ENCODE measurements at places on chromosomes 2 and 18.

- DNase-seq = no peak
Measured at GRCh38 chr2:25482341-25482740, 140.6 kb upstream of the DNMT3A start.

GRCh38 chr18:55634545-55634944, 46.6 kb upstream of the TCF4 start:
- DNase-seq = no peak

DNA sequence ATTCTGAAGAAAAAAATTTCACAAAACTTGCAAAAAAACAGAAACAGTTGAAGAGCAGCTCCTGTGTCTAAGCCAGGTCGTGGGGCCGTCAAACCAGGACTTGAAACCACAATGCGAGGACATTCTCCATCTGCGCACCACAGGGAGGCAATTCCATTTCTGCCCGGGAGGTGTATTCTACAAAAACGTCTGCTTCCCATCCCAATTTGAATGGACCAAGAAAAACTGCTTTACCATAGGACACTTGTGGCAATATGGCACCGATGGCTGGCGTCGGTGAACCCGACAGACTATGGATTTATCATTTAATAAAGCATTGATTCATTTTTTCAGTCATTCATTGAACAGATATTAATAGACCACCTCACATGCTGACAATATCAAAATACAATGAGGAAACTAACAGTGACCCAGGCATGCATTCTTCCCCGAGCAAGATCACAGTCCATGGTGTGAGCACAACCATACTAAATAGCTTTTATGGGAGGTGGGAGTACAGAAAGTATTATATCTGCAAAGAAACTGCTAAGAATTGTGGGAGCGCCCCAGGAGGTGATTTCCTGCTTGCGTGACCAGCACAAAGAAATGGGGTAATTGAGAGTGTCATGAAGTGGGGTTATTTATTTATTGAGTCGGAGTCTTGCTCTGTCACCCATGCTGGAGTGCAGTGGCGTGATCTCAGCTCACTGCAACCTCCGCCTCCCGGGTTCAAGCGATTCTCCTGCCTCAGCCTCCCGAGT, 10.5 kb upstream of the ZAP70 start:
- DNase-seq = no peak

- DNase-seq = no peak
Measured at GRCh38 chr2:205994344-205994743, 91.6 kb downstream of the INO80D start.

GRCh38 chr2:204069804-204070203, 133.2 kb downstream of the ICOS start:
- DNase-seq = no peak

DNA sequence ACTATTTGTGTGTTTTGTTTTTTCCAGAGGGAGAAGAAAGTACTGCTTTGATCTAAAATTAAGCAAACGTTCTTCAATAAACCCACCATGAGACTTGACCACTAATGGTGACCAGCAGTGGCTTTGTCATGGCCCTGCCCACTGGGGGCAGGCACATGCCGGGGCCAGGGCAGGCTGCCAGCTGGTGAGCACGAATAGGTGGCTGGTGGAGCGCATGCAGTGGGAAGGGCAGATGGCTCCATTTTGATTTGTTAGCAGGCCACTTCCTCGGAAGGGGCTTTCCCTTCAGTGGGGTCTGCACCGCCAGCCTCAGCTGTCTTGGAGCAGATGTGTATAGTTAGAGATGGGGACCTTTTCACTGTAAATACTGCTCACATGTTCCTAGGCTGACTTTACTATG, 277.1 kb downstream of the SOX11 start:
- no peak for DNase-seq

DNA sequence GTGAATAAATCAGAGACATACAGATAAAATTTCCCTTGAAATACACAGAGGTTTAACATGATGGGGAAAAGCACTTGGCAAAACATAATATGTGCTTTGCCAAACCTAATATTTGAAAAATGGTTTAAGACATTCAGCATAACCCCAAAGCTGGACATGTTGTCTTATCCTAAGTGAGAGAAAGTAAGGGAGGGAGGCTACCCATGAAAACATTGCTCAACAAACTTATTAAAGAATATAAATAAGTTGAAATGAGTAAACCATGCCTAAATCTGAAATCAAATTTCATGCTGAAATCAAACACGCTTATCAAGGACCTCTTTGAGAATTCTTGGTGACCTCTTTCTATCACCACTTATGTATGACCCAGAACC, 81.2 kb downstream of the ARHGAP15 start:
- no peak for DNase-seq

DNA sequence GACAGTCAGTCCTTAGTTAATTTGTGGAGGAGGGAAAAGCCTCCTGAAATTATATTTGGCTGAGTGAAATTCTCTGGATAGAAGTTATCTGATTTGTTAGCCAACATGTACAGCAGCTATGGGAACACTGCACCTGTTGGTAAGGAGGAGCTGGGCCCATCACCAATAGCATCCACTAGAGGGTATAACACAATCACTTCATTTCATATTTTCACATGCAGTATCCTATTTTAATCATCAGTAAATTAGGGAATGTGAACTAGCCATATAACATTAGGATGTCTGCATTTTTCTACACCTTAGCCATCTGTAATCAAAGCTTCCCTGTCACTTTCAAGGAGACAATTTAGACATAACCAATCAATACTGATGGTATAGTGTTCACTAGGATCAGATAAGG, 818.4 kb upstream of the CDH2 start:
- DNase-seq = no peak

DNA sequence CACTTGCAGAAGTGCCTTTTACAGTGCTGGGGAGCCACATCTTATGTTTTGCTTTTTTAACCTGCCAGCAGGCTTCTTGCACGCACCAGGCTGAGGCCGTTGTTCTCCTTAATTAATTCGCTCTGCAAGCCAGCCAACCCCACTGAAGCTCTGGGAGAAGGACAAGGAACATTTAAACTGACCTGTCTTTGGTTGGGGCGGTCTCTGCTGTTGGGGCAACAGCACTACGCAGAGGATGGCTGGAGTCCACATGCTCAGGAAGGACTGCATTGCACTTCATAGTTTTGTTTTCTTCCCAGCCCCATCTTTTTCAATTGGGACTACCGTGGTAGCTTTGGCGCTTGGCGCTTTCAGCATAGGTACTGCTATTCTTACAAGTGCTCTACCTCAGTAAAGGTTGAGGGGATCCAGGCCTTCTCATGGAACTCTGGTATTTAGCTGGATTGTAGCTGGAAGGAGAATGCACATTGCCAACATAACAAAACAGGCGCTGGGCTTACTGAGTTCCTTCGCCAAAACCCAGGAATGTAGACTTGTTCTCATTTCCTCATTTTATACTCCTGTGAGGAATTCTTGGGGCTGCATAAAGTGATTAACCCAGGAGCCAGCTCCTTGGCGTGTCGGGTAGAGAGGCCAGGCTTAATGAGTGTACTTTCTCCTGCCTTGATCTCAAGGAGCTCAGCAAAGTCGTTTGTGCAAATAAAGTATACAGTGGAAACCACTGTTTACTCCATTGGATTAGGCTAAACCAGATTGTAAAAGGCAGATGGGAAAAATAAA, 146.2 kb downstream of the PRKCE start:
- no peak for DNase-seq

- no peak for DNase-seq
Measured at GRCh38 chr2:123597988-123598387, 427.1 kb upstream of the CNTNAP5 start.

- DNase-seq = no peak
Measured at GRCh38 chr2:158963071-158963470, 5.4 kb upstream of the TANC1 start.

- no peak for DNase-seq
Measured at GRCh38 chr2:182078988-182079602, 93.4 kb downstream of the PPP1R1C start.

DNA sequence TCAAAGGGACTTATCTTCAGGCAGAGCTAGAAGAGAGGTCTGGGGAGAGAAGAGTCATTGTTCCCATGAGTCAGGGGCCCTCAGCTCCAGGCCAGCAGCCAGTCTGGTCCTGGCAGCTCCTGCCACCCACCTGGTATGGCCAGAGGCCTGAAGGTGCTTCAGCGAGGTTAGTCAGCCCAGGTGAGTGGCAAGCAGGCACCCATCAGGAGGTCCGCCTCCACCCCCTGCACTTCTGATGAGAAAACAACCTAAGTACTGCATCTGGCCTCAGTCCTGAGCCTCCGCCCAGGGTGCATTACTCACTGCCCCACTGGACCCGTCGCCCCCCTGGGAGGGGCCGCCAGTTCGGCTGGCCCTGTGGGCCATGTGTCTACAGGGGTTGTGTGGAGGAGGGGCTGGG, 130.2 kb downstream of the INHBB start:
- DNase-seq = no peak

DNA sequence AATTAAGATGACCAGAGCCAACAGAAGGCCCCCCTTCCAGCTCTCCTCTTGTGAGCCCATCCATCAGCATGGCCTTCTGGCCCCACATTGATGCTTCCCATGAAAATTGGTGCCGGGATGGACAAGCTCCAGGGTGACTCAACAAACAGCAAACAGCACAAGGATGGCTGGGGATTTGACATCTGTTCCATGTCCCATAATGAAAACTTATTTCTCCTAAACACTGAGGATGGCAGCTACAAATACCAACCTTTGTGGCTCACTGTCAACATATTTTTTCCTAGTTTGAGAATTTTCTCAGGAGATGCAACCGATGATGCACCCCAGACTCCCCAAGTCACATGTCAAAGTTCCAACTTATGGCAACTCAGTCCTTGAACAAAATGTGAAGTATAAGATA, 169.6 kb upstream of the SIX2 start:
- DNase-seq = no peak

GRCh38 chr2:202172439-202173211, 65.8 kb downstream of the SUMO1 start:
- DNase-seq = no peak

DNA sequence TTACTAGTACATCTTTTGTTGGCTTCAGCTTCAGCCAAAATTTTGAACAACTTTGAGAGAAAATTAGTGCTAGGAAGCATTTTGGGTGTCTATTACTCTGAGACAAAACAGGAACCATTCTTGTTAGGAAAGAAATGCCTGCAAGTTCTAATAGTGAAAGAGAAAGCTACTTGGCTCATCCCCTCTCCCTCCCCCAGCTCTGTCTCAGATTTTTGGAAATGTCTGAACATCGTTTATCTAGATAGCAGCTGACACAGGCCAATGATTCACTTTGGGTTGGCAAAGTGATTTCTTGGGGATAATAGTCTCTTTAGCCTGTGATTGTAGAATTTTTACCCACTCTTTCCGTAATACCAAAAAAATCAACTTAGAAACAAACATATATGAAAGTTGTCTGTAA, 42.3 kb upstream of the PTPRM start:
- no peak for DNase-seq

DNA sequence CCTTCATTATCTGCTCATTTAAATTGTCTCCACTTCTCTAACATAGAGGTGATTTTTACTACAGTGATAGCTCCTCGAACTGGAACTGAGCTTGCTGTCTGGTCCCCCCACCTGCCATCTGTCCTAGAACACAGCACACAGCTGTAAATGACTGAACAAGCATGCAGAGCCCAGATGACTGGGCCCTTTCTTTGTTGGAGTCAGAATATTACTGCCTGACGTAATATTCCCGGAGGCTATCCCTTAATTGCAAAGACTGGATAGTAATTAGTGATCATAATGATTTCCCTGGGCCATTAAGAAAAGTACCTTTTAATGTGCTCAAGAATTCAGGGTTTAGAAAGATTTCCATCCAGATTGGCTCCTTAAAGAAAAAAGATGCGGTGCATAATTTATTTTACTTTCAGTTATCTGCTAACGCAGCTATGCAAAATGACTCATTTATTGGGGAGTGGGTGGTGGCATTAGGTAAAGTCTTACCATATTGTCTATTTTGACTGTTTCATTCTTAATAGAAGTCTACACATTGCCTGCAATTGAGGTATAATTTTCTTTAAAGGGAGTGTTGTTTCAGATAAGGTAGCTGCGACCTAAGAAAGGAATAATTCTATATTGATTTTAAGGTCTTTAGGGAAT, 84.4 kb downstream of the MAP4K4 start:
- no peak for DNase-seq

DNA sequence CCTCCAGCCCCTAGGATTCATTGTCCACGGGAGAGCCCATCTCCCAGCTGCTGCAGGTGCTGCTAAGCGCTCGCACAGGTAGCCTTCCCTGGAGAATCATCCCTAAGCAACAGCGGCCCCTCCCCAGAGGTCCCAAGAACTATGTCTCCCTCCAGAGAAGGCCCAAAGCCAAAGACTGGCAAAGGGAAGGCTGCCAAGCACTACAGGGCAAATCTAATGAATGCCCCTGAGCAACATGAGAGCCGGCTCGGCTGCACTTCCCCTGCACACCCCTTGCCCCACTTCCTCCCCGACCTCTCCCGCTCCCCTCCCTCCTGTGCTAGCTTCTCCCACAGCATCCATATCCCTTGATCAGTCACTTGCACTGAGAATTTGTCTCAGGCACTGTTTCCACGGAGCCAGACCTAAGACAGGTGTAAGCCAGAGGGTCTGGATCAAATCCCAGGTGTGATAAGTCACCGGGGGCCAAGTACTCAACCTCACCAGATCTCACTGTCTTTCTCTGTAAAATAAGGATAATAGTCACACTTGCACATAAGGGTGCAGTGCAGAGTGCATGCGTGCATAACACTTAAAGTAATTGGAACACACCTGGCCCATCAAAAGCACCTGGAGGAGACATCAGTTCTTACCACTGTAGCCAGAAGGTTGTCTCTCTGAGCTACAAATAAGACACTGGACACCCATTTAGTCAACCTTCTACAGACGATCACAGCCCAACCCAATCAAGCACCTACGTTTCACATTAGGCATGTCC, 20.1 kb upstream of the COL6A3 start:
- no peak for DNase-seq

DNA sequence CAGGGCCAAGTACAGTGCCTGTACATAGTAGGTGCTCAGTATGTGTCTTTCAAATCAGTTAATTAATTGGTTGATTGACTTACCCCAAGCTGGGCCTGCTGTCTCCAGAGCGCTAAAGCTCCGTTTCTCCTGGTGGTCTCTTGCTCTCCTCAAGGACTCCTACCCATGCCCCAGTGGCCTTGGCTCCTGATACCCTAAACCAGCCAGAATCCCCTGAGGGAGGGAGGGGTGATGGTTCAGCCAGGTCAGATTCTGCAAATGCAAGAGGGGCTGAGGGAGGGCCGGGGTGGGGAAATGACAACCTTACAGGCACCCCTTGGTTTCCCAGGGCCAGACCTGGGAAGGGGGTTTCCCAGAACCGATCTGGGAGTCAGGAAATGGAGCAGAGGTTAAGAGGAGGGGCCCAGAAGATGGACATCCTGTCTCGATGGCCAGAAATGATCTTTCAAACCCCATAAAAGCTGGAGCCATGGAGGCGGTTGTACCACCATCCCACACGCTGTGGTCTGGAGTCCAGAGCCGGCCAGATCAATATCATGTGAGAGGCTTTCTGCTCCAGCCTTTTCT, 209.1 kb downstream of the TNS1 start:
- DNase-seq = no peak

GRCh38 chr2:19807866-19808265, 93.9 kb downstream of the TTC32 start:
- no peak for DNase-seq

GRCh38 chr18:50083708-50084107, 111.2 kb downstream of the MYO5B start:
- no peak for DNase-seq

GRCh38 chr18:69250305-69251151, 150.2 kb upstream of the DOK6 start:
- no peak for DNase-seq
